ENCODE measurements at places on chromosomes 4 and X. TPM values are rescaled to one million over a fixed set of nuclear protein-coding genes. Genes with fewer than 3 reads are reported as not detected.

Gene HTN1
- total RNA-seq, result not detected

DNA sequence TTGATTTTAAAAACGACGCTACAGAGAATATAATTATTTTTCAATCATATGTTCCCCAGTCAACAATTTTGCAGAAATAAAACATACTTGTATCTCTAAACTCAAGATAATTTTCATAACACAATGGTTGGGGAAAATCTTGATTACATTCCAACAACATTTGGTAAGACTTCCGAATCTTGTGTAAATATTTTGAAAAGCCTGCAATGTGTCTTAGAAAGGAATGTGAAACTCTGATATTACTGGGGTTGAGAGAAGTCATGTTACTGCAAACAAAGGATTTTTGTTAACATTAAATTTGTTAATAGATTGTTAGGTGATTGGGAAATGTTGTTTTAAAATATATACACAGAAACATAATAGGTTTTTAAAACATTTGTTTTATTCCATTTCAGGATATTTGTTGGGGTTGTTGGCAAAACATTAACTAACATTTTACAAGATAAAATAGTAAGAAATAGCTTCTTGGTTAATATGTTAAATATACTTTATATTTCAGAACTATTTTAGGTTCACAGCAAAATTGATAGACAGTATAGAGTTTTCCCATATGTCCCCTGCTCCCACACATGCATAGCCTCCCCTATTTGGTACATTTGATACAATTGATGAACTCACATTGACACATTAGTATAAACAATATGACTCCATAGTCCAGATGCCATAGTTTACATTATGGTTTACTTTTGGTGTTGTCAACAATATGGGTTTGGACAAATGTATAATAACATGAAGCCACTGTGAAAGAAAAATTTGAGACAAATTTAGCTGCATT is 218.6 kb upstream of the FAM47A start:
- no peaks in the 10 kb centered on the region for H3K27me3 ChIP-seq
- H3K36me3 ChIP-seq, result no peaks in the 10 kb centered on the region
- H3K4me3 ChIP-seq, result no peak overlapping the region
- no peak overlapping the region for H3K27ac ChIP-seq

Gene KCNE5
- total RNA-seq, result not detected

DNA sequence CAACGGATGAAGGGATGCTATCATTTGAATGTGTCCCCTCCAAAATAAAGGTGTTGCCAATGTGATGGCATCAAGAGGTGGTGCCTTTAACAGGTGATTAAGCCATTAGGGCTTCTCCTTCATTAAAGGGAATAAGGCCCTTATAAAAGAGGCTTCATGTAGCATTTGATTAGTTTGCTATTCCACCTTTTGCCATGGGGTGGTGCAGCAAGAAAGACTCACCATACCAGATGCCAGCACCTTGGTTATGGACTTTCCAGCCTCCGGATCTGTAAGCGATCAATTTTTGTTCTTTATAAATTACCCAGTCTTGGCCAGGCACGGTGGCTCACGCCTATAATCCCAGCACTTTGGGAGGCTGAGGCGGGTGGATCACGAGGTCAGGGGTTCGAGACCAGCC is 7.9 kb upstream of the SLC25A43 start:
- no peak overlapping the region for H3K27ac ChIP-seq
- no peaks in the 10 kb centered on the region for H3K27me3 ChIP-seq
- DNase-seq, result no peak
- no peaks in the 10 kb centered on the region for H3K36me3 ChIP-seq

- H3K4me1 ChIP-seq, result no peaks in the 10 kb centered on the region
- no peak overlapping the region for H3K27ac ChIP-seq
- no peaks in the 10 kb centered on the region for H3K27me3 ChIP-seq
- DNase-seq, result no peak
- H3K4me3 ChIP-seq, result no peak overlapping the region
These were observed 363.3 kb upstream of the MAGEB2 start for GRCh38 chrX:29851857-29852605.

DNA sequence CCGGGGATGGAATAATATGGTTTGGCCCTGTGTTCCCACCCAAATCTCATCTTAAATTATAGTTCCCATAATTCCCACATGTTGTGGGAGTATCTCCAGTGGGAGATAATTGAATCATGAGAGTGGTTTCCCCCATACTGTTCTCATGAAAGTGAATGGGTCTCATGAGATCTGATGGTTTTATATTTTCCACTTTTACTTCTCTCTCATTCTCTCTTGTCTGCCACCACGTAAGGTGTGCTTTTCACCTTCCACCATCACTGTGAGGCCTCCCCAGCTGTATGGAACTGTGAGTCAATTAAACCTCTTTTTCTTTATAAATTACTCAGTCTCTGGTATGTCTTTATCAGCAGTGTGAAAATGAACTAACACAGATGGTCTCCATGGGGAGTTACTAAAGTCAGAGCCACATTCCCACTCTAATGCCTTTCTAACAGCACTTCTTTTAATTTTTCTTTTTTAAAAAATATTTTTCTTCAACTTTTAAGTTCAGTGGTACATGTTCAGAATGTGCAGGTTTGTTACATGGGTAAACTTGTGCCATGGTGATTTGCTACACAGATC is 306.6 kb downstream of the DTHD1 start:
- H3K36me3 ChIP-seq, result no peaks in the 10 kb centered on the region
- no peak for DNase-seq
- no peaks in the 10 kb centered on the region for H3K4me1 ChIP-seq
- H3K27ac ChIP-seq, result no peak overlapping the region
- H3K27me3 ChIP-seq, result no peaks in the 10 kb centered on the region

DNA sequence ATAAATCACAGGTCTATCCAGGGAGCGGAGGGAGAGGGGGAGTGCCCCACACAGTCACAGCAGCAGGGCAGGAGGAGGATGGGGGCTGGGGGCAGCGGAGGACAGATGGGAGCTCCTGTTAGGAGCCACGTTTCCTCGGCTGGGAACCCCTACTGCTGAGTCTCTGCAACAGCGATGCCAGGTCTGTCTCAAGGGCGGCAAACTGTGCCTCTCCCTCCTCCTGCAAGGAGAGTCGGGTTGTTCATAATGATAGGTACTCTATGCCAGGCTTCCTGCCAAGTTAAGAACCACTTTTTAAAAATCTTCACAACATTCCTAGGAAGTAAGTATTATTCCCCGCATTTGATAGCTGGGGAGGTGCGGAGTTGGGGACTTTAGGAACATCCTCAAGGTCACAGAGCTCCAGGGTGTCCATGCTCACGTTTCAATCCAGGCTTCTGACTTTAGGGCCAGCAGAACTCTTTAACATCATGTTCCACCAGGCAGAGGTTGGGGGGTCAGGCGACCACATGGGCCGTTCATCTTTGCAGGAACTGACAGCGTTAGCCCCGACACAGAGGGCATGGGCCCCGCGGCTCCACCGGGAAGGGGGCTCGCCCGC is 98.3 kb upstream of the MAML3 start:
- peak; percentile 69 for DNase-seq
- H3K27me3 ChIP-seq, result no peaks in the 10 kb centered on the region

DNA sequence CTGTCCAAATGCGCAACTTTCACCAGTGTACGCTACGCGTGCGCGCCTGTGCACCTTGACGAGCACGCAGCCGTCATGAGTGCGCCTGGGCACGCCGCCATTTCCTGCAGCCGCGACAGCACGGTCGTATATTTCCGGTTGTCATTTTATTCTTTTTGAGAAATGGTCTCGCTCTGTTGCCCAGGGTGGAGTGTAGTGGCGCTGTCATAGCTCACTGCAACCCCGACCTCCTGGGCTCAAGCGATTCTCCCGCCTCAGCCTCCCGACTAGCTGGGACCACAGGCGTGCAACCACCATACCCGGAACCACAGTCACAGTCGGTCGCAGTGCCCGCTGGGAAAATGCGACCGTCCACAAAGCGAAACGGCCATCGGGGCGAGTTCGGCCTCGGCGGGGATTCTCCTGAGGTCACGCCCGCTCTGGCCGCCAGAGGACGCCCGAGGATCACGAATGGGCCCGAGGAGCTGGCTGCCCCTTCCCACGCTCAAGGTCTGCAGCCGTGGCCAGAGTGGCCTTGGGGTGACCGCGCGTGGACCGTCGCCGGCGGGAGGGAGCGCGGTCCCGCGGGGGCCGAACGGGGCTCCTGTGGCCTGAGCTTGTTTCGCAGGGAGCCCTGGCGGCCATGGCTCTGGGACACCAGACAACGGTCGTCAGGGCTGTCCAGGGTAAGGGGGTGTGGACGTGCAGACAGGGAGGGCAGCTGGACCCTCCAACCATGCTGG is 23.7 kb upstream of the PNMA3 start:
- DNase-seq, result peak; percentile 88
- H3K27me3 ChIP-seq, result no peaks in the 10 kb centered on the region
- peak overlapping the region; percentile 36 for H3K4me3 ChIP-seq
- H3K4me1 ChIP-seq, result no peaks in the 10 kb centered on the region
- no peaks in the 10 kb centered on the region for H3K36me3 ChIP-seq

Gene ADGRL3
- total RNA-seq, result 4.0 TPM

DNA sequence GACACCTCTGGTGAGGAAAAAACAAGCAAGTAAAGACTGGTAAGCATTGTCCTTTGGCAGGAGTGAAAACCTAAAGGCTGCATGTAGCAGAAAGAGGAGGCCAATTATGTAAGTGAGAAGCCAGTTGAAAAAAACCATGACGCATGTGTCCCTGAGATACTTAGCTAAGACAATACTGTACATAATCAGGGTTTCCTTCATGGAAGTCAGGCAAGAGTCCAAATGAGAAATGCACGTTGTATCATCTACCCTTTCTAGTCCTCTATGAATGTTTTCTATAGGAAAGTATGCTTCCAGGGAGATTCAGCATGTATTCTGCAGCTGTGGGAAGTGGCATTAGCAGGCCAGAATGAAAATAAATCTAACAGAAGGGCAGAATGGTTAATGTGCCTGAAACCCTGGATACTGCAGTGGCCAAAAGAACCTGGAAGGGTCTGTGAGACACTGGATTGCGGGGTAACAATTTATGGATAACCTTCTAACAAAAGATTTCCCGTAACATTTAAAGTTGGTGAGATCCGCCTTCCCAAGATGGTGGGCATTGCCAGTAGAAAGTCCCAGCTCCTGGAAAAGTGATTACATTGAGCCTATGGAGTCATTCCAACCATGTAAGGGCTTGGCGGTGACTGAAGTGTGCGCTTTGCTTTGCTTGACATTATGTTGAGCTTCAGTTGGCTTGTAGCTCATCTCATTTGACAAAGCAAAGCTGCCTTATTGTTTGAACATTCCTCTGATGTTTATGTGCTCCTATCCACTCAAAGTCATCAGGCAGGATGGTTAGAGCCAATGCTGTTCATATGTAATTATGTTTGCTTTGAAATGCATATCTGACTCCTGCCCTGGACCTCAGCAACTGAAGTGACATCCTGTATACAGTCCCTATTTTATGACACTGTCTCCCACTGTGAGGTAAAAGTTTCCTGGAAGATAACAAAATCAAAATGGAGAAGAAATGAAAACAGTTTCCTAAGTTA is 200.4 kb downstream of the ARHGAP24 start:
- no peaks in the 10 kb centered on the region for H3K27me3 ChIP-seq
- peaks cover 10% of the 10 kb centered on the region for H3K4me1 ChIP-seq
- no peaks in the 10 kb centered on the region for H3K36me3 ChIP-seq
- DNase-seq, result no peak

Gene F11
- 24.7 TPM for total RNA-seq

DNA sequence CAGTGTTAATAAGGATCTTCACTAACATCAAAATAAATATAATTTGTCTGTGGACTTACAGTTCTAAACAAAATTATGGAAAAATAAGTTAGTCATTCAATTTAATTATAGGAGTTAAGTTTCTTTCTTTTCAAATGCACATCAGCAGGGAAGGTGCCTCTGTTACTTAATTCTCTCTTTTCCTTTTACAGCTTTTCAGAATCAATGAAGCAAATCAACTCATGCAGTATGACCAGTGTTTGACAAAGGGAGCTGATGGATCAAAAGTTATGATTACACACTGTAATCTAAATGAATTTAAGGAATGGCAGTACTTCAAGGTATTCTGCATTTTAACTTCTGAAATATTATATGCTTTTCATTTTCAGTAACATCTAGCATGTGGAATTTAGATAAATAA is 15.9 kb downstream of the HMGB2 start:
- H3K36me3 ChIP-seq, result peaks cover 27% of the 10 kb centered on the region
- no peak overlapping the region for H3K4me3 ChIP-seq
- no peaks in the 10 kb centered on the region for H3K4me1 ChIP-seq
- no peak overlapping the region for H3K27ac ChIP-seq
- no peaks in the 10 kb centered on the region for H3K27me3 ChIP-seq
- DNase-seq, result no peak

DNA sequence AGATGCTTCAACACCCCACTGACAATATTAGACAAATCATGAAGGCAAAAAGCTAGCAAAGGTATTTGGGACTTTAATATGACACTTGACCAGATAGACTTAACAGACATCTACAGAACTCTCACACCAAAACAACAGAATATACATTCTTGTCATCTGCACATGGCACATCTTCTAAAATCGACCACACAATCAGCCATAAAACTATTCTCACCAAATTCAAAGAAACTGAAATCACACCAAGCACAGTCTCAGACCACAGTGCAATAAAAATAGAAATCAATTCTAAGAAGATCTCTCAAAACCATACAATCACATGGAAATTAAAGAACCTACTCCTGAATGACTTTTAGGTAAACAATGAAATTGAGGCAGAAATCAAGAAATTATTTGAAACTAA is 340.8 kb downstream of the PPP1R2C start:
- no peaks in the 10 kb centered on the region for H3K4me1 ChIP-seq
- H3K27ac ChIP-seq, result no peak overlapping the region
- H3K36me3 ChIP-seq, result no peaks in the 10 kb centered on the region
- DNase-seq, result no peak

DNA sequence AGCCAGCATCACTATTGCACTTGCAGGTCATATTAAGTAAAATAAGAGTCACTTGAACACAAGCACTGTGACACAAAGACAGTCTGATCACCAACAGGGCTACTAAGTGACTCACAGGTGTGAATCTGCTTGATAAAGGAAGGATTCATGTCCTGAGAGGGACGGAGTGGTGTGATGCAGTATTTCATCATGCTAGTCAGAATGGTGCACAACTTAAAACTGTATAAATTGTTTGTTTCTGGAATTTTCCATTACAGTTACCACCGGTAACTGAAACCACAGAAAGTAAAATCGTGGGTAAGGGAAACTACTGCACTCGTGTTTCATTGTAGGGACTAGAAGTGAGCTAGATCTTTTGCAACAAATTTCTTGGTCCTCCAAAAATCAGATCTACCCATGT is 109.7 kb downstream of the ELOVL6 start:
- H3K27ac ChIP-seq, result no peak overlapping the region
- DNase-seq, result no peak
- no peaks in the 10 kb centered on the region for H3K36me3 ChIP-seq
- peaks cover 4% of the 10 kb centered on the region for H3K4me1 ChIP-seq
- H3K27me3 ChIP-seq, result no peaks in the 10 kb centered on the region

GRCh38 chrX:68693481-68694434 is 46.3 kb downstream of the STARD8 start:
- H3K27ac ChIP-seq, result peak overlapping the region; percentile 80
- no peaks in the 10 kb centered on the region for H3K4me1 ChIP-seq
- no peaks in the 10 kb centered on the region for H3K36me3 ChIP-seq
- no peaks in the 10 kb centered on the region for H3K27me3 ChIP-seq
- DNase-seq, result peak; percentile 87

Gene HSPA4L
- 5.7 TPM for total RNA-seq

- H3K27ac ChIP-seq, result no peak overlapping the region
- H3K27me3 ChIP-seq, result no peaks in the 10 kb centered on the region
- no peaks in the 10 kb centered on the region for H3K36me3 ChIP-seq
- H3K4me1 ChIP-seq, result no peaks in the 10 kb centered on the region
- DNase-seq, result no peak
These were observed 46.6 kb upstream of the MAMLD1 start for GRCh38 chrX:150316564-150316963.

GRCh38 chr4:610411-611261 is 14.7 kb upstream of the PDE6B start:
- no peaks in the 10 kb centered on the region for H3K4me1 ChIP-seq
- DNase-seq, result no peak
- no peak overlapping the region for H3K27ac ChIP-seq
- peaks cover 19% of the 10 kb centered on the region for H3K27me3 ChIP-seq
- H3K4me3 ChIP-seq, result no peak overlapping the region
